RCC 7860 (cell line): ENCODE measurements at places on chromosomes 4 and X.

DNA sequence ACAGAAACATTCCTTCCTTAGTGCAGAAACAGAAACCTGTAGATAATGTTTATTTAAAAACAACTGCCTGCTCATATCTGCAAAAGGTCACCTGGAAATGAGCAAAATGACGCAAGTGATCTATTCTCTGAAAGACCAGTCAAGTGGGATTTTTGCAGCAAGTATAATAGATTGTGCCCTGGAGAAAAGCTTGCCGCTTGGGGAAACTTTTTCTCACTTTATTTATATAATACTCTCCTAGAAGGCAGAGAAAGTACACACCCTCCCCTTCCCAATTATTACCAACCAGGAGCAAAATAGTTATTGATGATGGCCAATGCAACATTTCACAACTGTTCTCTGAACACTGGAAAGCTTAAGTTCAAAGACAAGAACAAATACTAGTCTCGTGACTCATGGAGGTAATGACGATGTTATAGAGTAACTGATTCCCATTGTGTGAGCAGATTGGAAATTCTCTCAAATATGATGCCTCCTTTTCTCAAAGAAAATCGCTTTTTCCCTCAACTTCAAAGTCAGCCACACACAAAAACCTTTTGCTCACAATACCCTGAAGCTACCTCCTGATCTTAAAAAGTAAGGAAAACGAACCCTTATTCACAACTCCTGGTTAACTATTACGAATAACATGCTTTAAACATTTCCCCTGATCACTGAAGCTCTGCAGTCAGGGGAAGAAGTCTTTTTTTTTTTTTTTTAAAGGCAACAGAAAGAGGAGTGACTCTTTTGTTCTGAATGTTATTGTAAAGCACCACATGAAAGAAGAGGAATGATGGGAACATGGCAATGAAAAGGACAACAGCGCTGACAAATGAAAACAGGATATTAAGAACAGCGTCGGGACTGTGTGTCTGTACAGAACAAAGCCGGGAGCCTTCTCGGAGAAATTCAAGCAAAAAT is 41.0 kb downstream of the MID1 start:
- peak; percentile 53 for DNase-seq

DNA sequence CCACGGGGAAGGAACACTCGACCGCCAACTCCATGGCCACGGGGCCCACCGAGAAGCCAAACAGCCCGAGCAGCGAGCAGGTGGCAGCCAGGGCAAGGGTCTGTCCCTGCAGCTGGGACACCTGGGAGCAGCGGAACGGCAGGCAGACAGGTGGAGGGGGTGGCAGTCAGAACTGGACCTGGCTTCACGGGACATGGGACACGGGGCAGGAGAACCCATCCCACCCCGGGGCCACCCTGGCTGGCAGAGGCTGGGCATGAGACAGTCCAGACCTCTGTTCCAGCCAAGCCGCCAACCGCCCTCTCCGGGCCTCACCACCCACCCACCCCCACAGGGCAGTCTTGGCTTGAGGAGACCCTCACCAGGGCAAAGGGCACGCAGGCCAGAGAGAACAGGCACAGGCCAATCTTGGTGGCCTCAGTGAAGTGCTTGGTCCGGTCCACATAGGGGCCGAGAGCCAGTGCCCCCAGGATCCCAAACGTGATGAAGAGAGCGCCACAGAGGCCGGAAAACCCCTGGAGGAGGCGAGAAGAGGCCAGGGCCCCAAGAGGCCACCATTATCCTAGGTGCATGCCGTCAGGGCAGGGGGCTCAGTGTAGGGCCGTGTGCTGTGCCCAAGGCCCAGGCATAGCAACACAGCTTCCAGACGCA is 5.6 kb downstream of the SLC49A3 start:
- no peak for DNase-seq

- DNase-seq, result peak; percentile 95
Observed at GRCh38 chr4:83012687-83013419, 2.2 kb upstream of the LIN54 start.

DNA sequence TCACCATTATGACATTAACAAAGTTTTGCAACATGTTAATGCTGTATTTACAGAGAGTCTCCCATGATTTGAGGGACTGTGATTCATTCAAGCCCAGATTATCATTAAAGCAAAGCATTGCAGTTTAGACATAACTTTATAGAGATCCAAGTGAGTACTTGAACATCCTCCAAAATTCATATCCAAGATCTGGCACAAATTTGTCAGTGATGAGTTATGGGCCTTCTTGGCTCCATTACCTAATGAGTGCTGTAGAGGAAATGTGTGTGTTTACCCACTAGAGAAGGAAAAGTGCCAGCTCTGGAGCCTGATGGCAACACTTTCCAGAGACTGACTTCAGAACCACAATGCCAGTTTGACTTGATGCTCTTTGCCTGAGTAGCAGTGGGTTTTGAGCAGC is 432.3 kb downstream of the GALNTL6 start:
- DNase-seq, result no peak

- DNase-seq, result peak; percentile 55
Observed at GRCh38 chr4:45621971-45622370, 501.9 kb downstream of the GABRG1 start.

GRCh38 chr4:26299254-26299882 is 21.4 kb upstream of the RBPJ start:
- DNase-seq, result no peak

DNA sequence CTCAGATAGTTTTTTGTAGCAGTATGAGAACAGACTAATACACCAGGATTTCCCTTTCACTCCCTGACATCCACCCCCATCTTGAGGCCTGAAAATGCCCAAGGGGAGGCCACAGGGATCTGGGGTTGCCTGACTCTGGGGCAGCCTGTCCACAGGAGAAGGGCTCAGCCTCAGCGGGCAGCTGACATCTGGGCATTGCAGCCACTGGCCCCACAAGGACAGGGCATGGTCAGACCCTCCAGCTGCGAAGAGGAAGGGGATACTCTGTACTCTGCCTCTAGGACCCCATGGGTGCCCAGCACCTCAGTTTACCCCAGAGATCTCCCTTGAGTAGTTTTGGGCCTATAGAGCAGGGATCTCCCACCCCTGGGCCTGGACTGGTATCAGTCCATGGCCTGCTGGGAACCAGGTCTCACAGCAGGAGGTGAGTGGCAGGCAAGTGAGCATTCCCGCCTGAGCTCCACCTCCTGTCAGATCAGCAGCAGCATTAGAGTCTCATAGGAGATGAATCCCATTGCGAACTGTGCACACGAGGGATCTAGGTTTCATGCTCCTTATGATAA is 138.9 kb downstream of the HMX1 start:
- no peak for DNase-seq

- DNase-seq, result no peak
Observed at GRCh38 chr4:79227860-79228259, 98.0 kb downstream of the NAA11 start.

- no peak for DNase-seq
Observed at GRCh38 chr4:7783541-7783940, 156.1 kb downstream of the AFAP1 start.

- DNase-seq, result no peak
Observed at GRCh38 chr4:76363556-76364290, 57.2 kb downstream of the STBD1 start.

DNA sequence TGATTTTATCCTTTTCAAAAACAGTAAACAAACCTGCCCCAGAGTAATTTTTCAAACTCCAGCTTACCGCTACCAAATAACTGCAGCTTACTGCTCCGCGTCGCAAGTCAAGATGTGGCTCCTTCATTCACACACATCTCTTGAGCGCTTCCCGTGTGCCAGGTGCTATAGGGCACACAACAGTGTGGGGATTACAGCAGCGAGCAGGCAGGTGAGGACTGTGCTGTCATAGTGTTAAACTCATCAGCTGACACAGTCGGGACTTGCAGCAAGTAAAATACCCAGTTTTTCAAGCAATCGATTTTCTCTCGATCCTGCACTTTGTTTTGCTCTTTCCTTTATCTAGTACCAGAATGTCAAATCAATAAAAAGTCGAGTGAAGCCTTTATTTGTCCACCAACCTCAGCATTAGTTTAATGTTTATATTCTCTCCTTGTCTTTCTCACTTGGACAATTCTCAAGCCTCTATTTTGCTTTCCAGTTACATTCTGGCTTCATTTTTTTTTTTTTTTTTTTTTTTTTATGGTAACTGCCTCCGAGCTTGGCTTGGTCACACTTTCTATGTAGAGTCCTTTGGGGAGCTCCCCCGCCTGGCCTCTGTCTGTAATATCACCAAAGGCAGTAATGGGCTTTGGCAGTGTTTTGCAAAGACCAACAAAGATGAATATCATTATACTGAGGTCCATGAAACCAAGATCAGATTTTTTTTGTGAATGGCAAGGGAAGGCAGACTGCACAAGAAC is 8.3 kb upstream of the ASB5 start:
- peak; percentile 29 for DNase-seq

DNA sequence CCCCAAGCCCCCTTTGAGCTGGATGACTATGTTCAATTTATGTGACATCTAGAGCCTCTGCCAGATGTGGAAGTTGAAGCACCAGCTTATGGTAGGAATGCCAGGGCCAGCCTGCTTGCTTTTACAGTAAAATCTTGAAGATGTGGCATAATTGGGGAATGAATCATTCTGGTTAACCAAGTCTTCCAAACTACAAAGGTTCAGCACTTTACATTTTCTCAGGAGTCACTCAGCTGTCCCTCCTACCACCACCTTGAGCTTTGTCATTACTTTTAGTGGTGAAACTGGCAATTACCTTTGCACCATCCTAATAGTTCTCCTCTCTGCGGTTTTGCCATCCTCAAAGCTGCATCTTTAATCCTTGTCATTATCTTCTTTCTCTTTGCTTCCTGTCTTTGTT is 172.2 kb downstream of the HS6ST2 start:
- DNase-seq, result no peak

GRCh38 chr4:156100651-156101050 is 147.0 kb upstream of the CTSO start:
- no peak for DNase-seq

GRCh38 chr4:156556336-156556735 is 415.3 kb downstream of the PDGFC start:
- no peak for DNase-seq

- no peak for DNase-seq
Observed at GRCh38 chrX:129808158-129808828, 28.5 kb downstream of the SASH3 start.

- DNase-seq, result peak; percentile 13
Observed at GRCh38 chr4:139007640-139008039, 7.9 kb upstream of the NOCT start.

DNA sequence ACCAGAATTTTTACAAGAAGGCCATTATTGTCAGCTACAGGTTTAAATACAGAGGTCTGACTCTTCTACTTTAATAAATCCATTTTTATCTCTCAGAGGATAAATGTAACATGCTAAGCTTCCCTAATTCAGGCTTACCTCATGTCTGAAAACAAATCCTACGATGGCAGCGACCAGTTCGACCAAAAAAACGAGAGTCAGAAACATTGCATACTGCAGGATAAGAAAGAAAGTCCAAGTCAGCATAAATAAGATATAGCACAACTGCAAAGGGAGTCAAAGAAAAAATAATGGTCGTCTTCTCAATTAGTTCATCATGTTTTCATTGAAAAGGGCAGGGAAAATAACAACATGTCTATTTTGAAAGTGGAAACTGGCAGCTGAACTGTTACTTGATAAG is 1.6 kb downstream of the TSPAN6 start:
- no peak for DNase-seq

DNA sequence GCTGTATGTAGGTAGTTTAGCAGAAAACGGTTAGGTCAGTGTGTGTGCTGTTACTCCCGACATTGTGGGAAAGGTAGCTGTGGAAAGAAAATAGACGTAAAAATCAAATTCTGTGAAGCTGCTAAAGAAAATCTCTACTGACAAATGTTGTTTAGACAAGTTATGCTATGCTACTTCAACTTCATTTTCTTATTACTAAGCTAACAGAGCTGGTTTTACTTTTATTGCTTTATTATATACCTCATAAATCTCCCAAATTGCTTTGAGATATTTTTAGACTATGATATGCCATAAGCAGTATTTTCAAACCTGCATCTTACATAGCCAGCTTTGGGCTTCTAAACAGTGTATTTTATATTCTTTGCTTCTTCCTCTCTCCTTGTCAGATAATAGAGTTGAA is 108.2 kb upstream of the PACRGL start:
- no peak for DNase-seq

DNA sequence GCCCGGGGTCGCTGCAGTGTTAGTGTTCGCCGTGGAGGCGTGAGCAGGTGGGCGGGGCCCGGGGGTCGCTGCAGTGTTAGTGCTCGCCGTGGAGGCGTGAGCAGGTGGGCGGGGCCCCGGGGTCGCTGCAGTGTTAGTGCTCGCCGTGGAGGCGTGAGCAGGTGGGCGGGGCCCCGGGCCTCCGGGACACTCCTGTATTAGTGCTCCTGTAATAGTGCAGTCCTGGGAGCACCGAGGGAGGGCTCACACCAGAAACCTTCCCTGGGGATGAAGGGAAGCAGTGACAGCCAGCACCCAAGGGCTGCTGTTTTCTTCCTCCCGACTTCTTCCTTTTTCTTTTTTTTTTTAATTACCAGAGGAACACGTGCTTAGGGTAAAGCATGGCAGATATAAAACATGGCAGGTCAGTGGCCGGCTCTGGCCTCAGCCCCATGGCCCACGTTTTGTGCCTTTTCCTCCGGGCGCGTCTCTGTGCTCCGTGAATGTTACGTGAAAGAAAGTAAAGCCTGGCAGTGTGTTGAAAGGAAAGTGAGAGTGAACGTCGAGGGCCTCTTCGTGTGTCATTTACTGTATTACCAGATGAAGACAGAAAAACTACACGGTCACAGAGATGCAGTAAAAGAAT is 42.0 kb downstream of the PCGF3 start:
- no peak for DNase-seq

- no peak for DNase-seq
Observed at GRCh38 chrX:38880296-38880854, 79.1 kb downstream of the MID1IP1 start.

- DNase-seq, result no peak
Observed at GRCh38 chrX:35101901-35102300, 159.3 kb downstream of the FAM47B start.

GRCh38 chrX:45347877-45348276 is 147.2 kb upstream of the DIPK2B start:
- DNase-seq, result peak; percentile 21

- no peak for DNase-seq
Observed at GRCh38 chrX:7076245-7076661, 71.3 kb upstream of the STS start.

GRCh38 chr4:96407738-96408463 is 568.0 kb downstream of the PDHA2 start:
- no peak for DNase-seq

GRCh38 chr4:101345271-101345595 is 2.1 kb downstream of the PPP3CA start:
- DNase-seq, result no peak

GRCh38 chrX:38142610-38143009 is 78.1 kb downstream of the SRPX start:
- DNase-seq, result no peak

DNA sequence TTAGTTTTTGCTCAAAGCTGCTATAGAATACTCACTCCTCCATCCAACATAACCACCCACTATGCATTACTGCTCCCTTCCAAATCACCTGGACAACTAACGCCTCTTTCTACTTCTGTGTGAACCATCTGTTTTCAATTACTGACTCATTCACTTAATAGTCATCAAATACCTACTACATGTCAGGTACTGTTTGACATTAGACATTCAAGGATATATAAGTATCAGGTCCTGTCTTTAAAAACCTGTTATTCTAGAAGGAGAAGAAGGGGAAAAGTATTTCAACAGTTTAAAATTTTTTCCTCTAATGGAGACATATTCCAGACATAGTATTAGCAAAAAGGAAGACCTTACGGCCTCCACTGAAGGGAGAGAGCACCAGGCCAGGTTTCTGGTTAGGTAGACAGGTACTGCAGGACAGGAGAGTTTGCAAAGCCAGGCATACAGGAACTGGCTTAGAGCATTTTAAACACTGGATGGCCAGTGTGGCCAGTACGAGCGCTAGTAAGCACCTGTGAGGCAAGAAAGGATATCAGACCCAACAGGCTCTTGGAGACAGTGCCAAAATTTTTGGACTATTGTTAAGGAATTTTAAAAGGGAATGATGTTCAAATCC is 39.0 kb downstream of the SH3RF1 start:
- DNase-seq, result no peak
